ENCODE measurements at places on chromosomes 1 and 21.

DNA sequence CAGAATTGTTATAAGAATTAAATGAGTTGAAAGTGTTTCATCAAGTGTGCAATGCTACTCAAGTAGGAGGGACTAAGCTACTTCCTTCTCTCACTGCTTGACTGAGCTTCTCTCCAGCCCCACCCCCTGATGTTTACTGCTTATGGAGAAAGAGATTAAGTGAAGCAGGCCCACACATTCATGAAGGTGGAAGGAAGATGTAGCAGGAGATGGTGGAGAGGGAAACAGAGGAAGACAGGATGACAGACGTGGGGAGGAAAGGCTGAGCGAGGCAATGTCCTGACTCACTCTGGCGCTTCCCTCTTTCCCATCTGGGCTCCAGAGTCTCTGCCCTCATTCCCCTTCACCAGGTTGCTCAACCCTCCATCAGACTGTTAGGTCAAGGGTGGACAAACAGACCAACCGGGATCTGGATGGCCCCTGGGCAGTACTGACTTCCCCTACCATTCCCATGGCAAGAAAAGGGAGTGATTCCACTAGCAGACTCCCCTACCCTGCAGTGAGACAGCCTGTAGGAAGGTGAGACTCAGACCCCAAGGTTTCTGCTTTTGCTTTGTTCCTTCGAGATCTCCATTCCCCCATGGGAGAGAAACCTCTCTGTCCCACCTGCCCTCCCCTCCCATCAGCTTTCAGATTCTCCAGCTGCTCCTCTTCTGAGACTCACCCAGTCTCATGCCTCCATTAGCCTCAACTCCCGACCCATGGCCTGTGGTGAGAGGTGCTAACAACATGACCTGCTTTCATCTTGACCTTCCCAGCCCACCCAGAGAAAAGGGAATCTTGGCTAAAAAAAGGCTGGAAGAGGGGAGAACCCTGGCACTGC is 3.1 kb upstream of the ARHGEF2 start:
- no peak for DNase-seq

DNA sequence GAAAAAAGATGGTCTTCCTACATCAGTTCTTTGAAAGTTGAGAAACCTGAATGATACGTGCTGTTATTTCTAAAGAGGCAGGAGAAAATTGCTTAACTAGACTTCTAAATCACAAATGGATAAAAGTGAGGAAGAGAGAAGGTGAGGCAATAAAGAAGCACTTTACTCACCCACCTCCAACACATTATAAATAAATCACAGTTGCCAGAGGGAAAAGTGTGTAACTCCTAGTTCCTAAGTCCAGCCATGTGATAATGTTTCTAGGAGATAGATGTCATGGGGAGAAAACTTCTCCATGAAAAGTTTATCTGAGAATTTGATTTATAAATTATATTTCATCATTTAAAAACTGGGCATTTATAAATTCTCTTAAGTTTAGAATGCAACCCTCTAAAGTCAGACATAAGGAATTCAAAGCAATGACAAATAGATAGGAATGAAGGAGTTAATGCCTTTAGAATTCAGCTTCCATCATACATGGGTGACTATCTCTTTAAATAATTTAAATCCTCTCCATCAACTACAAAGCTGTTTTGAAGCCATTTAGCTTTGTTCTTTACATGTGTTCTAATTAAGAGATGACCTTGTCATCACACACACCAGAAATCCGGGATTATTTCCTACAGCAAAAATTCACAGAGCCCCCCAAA is 60.0 kb downstream of the NRIP1 start:
- DNase-seq: no peak

DNA sequence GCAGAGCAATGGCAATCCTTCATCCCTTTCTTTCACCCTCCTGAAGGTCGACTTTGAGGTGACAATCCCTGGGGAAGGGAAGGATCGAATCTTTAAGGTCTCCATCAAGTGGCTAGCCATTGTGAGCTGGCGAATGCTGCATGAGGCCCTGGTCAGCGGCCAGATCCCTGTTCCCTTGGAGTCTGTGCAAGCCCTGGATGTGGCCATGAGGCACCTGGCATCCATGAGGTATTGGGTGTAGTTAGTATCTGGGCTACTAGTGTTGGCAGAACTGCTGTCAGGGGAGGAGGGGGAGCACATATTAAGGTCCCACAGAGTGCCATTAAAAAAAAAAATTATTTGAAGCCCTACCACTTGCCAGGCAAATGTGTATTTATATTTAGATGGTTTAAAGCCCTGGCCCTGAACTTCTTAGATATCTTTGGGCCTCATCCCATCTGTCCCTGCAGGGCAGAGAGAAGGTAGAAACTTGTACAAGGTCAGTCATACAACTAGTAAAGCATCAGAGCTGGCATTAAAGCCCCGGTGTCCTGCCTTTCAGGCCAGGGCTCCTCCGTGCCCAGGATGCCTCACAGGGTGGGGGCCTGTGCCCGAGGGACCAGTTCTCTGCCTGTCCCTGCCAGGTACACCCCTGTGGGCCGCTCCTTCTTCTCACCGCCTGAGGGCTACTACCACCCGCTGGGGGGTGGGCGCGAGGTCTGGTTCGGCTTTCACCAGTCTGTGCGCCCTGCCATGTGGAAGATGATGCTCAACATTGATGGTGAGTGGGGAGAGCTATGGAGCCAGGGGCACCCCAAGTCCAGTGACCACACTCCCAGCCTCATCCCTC is 10.3 kb downstream of the AGO1 start:
- DNase-seq: no peak

GRCh38 chr1:214377886-214378285 is 96.9 kb downstream of the SMYD2 start:
- no peak for DNase-seq

GRCh38 chr1:87903242-87903641 is 574.6 kb downstream of the LMO4 start:
- DNase-seq: no peak

GRCh38 chr1:90881034-90881433 is 140.8 kb downstream of the ZNF644 start:
- DNase-seq: no peak

DNA sequence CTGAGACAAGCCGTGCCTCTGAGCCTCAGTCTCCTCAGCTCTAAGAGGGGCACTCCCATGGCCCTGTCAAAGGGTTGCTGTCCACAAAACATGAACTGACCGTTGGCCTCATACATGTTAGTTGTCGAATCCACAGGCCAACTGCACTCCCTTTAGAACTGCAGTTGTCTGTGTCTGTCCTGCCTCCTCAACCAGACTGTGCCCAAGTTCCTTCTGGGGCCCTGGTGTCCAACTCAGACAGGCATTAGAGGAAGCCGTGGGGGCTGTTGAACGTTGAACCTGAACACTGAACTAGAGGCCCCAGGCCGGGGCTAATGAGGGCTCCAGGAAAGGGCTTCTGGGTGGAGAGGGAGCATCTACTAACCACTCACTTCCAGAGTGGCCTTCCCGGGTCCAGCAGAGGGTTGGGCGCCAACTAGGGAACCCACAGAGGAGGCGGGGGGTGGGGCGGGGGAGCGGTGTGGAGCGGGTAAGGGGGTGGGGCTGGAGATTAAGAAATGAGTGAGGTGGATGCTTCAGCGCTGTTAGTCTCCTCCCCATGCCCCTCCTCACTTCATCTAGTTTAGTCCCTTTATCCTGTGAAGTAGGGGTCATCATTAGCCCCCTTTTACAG is at the start of gene RAB42:
Gene RAB42, plus strand, starts transcription at position 558 of the 613 bp plus-strand sequence. CDS start 247 bp downstream, outside the sequence.
- no peak for DNase-seq

DNA sequence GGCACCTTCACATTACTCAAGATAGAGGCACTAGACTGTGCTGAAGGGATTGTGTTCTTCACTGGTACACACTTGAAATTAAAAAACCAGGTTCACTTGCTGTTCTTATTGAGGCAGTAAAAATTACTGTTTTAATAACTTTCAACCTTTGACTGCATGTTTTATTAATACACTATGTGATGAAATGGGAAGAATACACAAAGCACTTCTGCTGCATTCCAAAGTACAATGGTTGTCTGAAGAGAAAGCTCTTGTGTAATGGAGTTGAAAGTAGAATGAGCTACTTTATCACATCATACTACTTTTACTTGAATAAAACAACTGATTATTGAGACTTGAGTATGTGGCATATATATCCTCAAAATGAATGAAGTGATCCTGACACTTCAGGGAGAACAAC is 49.7 kb downstream of the LRRC8C start:
- DNase-seq: no peak

- no peak for DNase-seq
Measured at GRCh38 chr1:65681096-65681495, 111.6 kb upstream of the PDE4B start.

- DNase-seq: no peak
Measured at GRCh38 chr1:21543598-21543997, 34.4 kb downstream of the ALPL start.

GRCh38 chr21:43984905-43985689 is 27.0 kb upstream of the TRAPPC10 start:
- DNase-seq: no peak

DNA sequence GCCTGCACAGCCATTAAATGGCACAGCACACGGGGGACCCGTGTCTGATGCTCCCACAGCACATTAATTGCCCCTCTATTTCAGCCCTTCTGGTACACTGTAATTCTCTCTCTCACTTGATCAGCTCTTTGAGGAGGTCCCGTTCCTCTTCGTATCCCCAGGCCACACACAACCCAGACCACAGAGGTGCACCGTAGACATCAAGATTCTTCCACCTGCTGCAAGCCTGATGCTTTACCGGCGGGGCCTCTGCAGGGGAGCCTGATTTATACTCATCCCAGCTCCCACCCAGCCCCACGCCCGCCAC is 759 bp downstream of the SMYD3 start:
- no peak for DNase-seq

GRCh38 chr1:206503591-206504362 is 3.6 kb upstream of the RASSF5 start:
- no peak for DNase-seq
